ENCODE measurements at places on chromosomes 1 and 21.

DNA sequence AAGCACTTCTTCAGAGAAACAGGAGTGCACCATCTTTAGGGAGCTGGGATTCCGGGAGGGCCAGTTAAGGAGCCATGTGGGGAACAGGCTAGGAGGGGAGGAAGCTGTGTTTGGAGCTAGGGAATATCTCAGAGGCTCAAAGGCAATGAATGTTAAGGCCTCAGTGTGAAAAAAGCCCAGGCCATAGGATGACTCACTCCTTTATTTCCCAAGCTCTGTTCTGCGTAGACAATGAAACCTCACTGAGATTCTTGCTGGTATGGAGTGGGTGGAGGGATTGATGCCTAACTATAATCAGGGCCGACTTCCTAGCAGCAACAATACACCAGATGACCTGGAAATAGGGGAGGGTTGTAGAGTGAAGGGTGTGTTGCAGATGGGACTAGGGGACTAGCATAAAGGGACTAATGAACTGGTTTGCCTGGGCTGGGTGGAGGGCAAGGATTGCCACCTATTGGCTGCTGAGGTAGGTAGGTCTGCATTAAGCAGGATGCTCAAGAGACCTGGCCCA lies 2.1 kb downstream of the GNAT2 start:
- no peak for DNase-seq

GRCh38 chr1:59976194-59977074 lies 49.9 kb upstream of the CYP2J2 start:
- peak; percentile 83 for DNase-seq

GRCh38 chr1:220363196-220363837 lies 91.1 kb upstream of the RAB3GAP2 start:
- DNase-seq, result no peak

- no peak for DNase-seq
Observed at GRCh38 chr1:53608676-53609075, 130.3 kb downstream of the GLIS1 start.

DNA sequence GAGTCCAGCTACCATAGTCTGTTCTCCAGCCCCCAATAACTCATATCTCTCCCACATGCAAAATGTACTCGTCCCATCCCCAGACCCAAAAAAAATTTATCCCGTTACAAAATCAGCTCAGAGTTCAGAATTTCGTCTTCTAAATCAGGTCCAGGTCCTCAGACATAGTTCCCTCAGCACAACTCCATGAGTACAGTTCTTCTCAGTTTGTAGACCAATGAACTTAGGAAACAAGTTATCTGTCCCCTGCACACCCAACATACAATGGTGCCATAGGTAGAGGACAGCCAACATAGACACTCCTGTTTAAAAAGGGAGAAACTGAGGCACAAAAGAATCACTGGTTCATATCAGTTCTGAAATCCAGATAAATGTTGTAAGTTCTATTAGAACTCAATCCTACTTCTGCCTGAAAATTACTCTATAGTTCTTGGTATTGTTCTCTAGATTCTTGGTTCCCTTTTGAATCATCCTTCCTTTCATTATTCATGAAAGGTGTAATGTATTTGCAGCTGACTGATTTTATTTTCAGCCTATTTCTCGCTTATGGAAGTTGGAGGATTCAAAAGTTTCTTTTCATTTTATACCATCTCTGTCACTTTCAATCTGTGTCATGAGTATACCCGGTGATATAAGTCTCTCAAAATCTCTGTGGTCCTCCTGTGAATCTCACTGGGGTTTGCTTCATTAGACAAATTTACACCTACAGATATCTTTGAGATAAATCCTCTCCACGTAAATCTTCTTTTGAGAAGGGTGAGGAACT lies 75.8 kb upstream of the TSPAN2 start:
- DNase-seq, result no peak

DNA sequence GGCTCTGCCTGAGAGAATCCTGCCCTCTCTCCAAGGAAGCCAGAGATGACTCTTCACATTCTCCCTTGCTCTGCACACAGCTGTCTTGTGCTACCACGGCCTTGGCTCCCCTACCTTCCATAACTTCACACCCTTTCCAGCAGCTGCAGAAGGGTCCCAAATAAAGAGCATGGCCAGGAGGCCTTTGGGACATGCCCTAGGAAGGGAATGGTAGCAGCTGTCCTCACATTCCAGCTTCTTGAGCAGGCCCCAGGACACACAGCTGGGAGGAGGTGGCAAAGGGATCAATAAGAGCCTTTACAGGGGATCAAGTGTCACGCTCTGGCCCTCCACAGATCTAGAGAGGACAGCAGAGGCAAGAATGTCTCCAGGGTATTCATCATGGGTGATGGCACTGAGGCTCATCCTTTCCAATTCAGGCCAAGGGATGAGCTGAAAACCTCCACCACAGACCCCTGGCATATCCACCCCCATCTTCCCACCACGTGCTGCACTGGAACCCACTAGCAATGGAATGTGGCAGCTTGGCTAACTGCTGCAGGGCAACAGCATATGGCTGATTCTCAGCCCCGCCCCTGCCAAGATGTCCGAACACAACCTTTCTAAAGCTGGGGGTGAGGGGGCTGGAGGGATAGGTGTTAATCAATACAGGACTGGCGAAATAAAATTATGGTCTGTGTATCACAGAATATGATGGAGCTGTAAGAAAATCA lies 17.8 kb upstream of the RAB29 start:
- DNase-seq, result peak; percentile 38

DNA sequence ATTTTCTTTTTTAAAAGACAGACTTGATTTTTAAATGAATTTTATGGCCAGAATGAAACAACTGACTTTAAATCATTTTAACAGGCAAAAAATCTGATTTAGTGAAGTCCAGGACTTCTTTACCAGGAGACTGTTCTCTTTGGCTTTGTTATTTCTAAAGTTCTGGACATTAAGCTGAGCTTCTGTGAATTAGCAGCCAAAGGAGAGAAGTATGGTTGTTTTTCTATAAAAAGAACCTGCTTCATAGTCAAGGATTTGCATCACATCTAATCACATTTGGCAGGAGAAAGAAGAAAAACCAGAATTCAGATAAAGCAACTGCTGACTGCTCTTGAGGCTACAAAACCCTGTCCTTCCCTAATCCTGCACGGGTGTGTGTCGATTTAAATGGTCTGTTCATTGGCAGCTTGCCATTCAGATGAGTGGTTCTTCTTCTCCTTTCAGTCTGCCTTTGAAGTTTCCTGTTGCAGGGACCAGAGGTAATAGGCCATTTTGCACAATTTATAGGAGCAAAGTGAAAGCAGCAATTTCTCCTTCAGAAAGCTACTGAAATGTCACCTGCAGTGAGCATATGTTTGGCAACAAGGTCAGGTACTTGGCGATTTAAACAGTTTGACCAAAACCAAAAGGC lies 215.4 kb downstream of the OLFM3 start:
- no peak for DNase-seq

DNA sequence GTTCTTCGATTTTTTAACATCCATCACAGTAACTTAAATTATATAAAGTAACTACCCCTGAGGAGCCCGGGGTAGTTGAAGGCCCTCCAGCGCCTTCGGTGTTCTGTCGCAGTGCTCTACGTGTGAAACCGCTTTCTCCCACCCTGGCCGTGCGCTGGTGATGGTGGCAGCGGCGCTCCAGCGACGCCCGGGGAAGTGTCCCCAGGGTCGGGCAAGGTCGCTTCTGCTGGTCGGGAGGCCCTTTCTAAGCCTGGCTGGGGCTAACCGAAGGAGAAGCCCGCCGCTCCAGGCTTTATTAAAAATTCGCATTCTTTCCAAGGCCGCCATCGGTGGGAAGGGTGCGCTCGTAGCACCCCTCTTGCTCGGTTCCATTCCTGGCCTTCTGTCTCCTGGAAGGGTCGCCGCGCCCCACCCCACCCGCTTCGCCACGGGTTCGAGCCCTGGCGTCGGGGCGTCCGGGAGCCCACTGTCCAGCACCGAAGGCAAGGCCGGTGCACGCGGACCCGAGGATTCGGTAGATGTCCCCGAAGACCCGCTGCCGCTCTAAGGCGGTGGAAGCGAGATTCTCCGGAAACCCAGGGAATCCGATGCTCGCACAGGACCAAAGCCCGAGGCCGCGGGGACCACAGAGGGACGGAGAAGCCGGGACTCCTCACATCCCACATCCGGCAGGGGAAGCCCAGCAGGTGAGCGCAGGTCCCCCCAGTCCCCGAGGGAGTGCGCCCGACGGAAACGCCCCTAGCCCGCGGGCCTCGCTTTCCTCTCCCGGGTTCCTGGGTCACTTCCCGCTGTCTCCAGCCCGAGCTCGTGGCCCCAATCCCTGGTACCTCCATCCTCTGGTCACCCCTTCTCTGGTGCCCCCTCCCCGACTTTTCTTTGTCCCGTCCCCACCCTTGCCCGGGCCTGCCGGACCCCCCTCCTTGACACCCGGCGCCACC lies 685 bp upstream of the RIPPLY3 start:
- peak; percentile 38 for DNase-seq

DNA sequence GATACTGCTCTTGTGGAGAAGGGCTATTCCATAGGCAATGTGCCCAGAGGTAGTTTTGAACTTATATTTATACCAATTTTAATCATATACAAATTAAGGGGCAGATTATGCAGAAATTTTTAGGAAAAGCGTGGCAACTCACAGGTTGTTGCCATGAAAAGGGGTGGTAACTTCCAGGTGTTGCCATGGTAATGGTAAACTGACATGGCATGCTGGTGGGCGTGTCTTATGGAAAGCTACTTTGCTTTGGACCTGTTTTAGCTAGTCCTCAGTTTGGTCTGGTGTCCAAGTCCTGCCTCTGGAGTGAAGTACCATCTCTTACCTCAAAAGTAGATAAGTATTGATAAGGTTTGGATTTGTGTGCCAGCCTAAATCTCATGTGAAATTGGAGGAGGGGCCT lies 7.9 kb upstream of the IL23R start:
- DNase-seq, result no peak

DNA sequence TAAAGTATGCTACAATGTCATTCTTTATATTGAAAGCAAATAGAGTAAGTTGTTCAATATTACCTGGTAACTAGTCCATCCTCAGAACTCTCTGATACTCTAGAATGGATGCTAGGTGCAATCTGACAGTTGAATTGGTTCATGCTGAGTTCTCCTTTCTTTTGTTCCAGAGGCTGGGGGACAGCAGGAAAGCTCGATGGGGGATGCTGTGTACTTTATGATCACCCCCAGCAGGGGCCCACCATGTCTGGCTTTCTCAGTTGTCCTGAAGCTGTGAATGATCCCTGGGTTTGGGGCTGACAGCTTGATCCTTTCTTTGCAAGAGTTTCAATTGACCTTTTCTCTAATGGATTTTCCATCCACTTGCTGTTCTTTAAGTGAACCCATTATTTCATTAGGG lies 22.5 kb downstream of the FMN2 start:
- no peak for DNase-seq

GRCh38 chr1:106846656-106847055 lies 209.8 kb upstream of the PRMT6 start:
- no peak for DNase-seq

- DNase-seq, result no peak
Observed at GRCh38 chr1:23083714-23084480, 64.6 kb downstream of the KDM1A start.

DNA sequence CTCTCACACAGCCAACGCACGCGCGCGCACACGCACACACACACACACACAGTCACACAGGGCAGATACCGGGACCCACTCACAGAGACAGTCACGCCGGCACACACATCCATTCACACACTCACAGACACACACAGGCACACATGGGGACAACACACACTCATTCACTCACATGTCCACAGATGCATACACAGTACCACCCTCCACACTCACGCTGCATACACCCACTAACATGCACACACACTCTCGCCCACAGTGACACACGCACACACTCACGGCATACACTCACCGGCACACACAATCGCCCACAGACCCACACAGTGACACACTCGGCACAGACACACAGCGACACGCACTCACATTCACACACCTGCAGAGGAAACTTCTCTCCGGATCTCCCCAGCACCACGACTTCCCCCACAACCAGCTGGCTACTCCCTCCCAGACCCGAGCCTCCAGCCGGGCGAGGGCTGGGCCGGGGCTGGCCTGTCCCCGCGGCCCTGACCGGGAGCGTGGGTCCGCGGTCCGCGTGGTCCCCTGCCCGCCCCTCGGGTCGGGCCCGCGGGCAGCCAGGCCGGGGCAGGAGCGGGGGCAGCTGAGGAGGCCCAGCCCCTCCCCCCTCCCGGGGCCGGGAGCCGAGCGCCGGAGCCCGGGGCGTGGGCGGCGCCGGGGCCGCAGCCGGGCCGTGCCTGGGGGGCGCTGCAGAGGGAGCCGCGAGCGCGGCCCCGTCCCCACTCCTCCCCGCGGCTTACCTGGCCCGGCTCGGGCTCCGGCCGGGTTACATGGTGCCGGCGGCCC lies 552 bp downstream of the DLGAP3 start:
- peak; percentile 49 for DNase-seq

DNA sequence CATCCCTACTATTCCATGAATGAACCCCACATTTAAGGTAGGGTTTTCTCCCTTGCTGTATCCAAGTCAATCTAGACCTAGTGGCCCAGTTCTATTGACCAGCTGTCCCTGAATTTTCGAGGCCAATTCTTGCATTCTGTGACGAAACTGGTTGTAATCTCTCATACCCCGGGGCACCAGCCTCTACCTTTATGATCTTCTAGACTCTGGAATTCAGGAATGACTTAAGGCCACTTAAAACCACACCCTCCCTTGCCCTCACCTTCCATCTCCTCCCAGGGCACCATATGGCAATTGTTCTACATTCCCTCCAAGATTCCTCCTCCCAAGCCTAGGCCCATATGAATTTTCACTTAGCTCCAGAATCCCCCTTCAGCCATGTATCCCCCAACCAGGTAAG lies 48.9 kb downstream of the RHOU start:
- DNase-seq, result no peak

- no peak for DNase-seq
Observed at GRCh38 chr1:48216313-48216712, 6.2 kb upstream of the SLC5A9 start.

DNA sequence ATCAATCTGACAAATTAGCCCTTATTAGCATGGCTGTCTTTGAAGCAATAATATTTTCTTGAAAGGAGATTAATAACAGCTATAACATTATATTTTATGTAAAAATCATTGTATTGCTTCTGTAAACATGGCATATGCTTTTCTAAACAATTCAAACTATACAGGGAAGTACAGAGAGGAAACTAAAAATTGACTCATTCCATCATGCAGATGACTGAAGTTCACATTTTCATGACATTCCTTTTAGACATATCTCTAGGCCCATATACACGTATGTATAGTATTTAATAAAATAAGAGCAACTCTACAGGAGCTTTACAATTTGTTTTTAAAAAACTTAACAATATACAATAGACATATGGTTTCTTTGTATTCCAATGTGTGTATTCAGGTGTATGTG lies 5.6 kb upstream of the DHCR24 start:
- no peak for DNase-seq

All from glutamatergic neuron (in vitro differentiated cells).